ENCODE measurements at places on chromosomes 5 and 9.
A peak's percentile ranks its signal among the peaks of the same experiment; 100 is the strongest.

DNA sequence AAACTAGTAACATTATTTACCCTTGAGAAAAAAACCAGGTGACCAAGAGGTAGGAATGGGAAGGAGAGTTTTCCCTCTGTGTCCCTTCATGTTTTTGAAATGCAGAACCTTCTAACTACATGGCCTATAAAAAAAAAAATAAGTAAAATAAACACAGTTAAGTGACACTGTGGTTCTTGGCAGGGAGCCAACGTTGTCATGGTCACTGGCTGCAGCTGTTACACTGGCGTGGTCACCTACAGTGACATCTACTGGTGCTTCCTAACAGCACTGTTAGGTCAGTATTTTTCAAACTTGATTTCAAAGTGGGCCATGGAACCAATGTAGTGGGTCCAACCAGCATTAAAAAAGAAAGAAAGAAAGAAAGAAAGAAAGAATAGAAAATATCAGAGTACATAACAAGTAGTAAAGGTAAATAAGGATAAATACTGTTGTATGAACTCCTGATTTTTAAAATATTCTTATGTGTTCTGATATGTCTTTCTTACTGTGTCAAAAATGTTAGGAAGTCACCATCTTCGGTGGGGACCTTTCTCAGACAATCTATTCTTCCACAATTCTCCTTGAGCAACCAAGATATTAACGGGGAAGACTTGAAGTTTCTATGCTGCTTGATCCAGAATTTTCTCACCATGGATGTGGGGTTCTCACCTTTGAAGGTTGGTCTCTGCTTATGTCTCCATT is 59.1 kb upstream of the PJA2 start:
- DNase-seq, result no peak

DNA sequence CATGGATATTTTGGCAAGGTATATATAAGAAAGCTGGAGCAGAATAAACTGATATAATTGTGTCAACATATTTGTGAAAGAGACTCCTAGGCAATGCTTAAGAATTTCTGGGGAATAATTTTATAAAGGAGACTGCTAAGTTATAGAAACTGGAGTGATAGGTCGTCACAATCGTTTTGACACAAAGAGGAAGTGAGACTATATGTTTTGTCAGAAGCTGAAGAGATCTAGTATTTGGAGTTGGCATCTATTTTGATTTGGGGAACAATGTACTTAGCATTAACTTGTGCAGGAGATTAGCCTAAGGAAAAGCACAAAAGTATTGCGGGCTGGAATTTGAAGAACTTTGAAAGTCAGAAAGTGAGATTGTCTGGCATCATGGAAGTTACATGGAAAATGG is 582.5 kb downstream of the TAF11L14 start:
- no peak for DNase-seq

DNA sequence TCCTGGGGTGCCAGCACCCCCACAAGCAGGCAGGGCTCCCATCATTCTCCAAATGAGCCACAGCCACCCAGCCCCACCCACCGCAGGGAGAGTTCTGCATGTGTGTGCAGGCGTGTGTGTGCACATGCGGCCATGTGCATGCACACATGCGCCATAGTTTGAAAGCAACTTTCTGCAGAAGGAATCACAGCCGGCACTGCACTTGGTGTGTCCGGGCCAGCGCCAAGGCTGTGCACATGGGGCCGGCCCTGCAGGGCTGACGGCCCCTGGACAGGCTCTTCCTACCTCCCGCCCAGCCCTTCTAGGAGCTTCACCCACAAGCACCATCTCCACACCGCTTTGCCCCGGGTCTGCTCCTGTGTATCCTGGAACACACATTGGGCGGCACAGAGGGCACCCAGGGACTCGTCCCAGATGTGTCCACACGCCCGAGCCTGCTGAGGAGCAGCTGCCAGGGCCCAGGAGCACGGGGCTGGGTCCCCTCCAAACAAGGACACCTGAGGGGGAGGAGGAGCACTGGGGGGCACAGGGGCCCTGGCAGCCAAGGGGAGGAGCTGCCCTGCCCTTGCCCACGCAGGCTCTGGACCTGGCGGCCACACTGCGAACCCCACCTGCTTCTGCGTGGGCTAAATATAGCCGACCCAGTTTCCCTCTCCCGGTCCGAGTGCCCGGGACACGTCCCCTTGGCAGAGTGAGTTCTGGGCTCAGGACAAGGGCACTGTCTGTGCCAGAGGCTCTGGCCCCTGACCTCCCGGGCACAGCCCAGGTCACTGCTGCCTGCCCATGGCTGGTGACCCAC is 19.1 kb downstream of the TPPP start:
- DNase-seq, result no peak

DNA sequence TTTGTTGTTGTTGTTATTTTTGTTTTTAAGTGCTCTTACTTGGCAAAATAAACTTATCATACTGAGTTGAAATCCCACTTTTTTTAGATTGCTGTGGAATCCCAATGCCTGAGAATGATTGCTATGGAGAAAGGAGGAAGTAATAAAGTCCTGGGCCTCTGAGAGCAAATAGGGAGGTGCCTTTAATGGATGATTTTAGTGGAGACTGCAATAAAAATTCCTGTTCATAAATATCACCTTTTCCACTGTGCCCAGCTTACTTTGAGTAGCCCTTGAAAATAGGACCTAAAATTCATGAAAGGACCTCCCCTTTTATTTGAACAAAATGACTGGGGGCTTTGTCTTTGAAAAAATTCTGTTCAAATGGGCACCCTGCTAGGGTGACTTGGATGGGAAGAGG is 21.8 kb upstream of the ANKH start:
- no peak for DNase-seq

- DNase-seq, result no peak
Measured at GRCh38 chr5:1331861-1332405, 13.0 kb downstream of the CLPTM1L start.

GRCh38 chr9:99237356-99237755 is 15.3 kb downstream of the SEC61B start:
- DNase-seq, result no peak

- DNase-seq, result no peak
Measured at GRCh38 chr5:127875235-127876021, 172.2 kb downstream of the CCDC192 start.

DNA sequence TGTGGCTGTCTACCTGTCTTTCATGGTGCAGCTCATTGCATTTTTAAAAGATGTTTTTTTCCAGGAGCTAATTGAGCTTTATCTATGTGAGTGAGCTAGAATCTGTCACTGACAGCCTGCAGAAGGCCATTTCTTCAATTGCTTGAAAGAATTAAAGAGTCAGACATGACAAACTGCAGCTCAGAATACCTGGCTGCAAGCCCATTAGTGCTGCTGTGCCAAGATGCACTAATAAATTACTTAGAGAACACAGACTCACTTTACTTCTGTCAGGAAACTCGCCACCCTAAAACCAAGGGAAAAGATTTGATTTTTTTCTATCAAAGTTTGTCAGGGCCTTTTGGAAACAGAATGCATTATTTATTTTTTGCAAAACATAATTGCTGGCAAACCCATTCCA is 368.3 kb downstream of the CAAP1 start:
- no peak for DNase-seq

GRCh38 chr9:136192289-136193126 is 12.4 kb downstream of the LHX3 start:
- DNase-seq, result no peak

GRCh38 chr9:135463140-135463539 is 16.4 kb upstream of the PPP1R26 start:
- DNase-seq, result no peak

- DNase-seq, result no peak
Measured at GRCh38 chr9:4861736-4862451, 69.2 kb downstream of the RCL1 start.

- DNase-seq, result no peak
Measured at GRCh38 chr5:124790301-124790894, 44.0 kb upstream of the ZNF608 start.

DNA sequence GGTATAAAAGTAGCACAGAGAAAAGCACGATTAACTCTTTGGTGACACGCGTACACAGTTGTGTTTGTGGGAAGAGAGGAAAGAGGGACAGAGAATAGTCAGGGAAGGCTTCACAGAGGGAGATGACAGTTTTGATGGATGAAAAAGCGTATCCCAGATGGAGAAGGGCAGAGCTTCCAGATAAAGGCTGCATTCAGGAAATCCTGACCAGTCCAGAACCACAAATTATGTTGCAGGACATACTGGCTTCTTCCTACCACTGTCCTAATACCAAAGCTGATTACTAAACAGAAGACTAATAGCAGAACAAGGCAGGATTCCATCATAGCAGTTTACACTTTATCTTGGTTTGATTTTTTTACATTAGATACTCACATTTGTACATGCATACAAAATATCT is 34.5 kb downstream of the SLC31A2 start:
- no peak for DNase-seq

DNA sequence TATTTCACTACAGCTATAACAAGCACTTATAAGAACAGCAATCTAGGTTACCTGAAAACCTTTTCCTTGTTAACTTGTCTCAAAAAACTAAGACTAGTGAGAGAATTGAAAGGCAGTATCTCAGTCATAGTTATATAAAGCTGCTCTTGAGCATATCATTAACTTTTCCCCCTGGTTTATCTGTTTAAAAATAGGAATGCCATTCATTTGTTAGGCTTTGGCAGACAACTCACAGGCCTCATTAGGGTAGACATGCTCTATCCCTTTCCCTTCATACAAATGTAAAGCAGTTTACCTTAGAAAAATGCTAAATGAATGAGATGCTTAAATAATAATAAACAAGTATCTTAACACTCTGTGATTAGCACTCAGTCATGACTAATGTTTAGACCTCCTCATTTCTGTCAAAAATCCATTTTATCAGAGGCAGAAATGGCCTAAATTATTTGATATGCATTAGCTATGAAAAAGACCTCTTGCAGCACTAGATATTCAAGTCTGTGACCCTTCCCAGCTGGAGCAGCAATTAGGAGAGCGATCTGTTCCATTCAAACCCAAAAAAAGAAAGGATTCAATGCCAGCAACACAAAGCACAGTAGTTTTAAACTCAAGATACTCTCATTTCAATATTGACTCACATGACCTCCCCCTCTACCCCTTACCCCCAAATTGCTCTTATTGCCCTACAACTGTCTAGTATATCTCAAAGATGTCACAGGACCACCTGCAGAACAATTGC is 1578.8 kb upstream of the WWC1 start:
- DNase-seq, result no peak

DNA sequence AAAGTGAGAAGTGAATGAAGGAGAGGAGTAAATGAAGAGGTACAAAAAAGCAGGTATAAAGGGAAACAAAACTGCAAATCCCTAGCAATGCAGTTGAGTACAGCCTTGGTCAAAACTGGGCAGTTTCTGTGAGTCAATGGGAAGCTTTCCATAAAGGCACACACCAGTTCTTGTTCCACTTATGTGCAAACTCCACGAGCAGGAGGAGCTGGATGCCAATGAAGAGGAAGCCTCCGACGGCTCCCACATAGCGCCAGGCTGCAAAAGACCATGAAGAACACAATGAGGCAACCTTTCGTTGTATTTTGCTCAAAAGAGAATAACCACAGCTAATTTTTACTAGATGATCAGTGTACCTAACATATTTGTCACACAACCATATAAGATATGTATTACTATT is 81.1 kb downstream of the SERINC5 start:
- no peak for DNase-seq

GRCh38 chr5:32174011-32174870 is at the start of gene GOLPH3:
GOLPH3 (minus strand) TSS chr5:32174319; CDS start chr5:32174034, 285 bp downstream.
- DNase-seq, result peak; percentile 89

GRCh38 chr5:93415819-93416218 is 165.2 kb downstream of the NR2F1-AS1 start:
- no peak for DNase-seq

GRCh38 chr9:127255692-127256091 is 8.9 kb upstream of the GARNL3 start:
- DNase-seq, result no peak

GRCh38 chr5:52342361-52342760 is 445.4 kb upstream of the ITGA1 start:
- no peak for DNase-seq

GRCh38 chr9:92208693-92209524 is 84.6 kb downstream of the IARS1 start:
- no peak for DNase-seq

DNA sequence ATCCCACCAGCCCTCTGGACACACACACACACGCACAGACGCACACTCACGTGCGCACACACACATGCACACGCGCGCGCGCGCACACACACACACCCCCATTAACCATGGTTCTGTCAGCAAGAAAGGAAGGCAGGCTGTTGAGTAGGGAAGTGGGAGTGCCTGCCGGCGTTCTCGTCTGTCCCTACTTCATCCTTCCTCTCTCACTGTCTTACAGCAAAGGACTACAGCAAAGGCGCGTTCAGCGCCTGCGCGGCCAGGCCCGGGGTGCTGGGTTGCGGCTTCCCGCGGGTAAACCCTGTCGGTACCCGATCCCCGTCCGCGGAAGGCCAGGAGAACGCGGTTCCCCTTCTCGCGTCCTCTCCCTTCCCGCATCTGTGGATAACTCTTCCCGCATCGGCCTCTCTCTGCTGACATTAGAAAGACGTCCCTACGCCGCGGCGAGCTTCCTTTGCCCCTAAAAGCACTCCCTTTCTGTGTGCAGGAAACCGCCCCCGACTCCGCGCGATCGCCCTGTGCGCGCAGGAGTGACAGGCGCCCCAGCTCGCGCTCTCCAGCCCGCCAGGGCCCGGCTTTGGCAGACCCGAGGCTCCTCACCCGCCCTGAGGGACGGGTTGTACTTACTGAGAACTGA is 219.2 kb downstream of the AGTPBP1 start:
- peak; percentile 11 for DNase-seq

DNA sequence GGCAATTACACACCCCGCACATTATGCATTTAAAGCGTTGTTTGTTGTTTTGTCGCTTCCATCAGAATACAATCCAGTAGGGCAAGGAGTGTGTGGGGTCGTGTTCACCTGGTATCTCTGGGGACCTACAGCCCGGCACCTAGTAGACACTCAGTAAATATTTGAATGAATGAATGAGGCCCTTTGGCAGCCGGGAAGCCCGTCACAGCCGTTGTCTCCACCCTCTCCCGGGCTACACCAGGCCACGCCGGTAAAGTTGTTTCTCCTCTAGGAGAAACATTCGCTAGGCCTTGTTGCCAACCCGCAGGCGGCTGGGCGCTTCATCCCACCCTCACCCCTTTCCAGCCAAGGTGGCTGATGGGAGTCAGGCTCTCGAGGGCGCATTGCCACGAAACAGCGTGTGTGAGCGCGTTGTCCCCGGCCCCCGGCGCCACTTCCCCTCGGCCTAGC is 876 bp upstream of the JAK2 start:
- no peak for DNase-seq

- DNase-seq, result no peak
Measured at GRCh38 chr9:28318515-28318914, 745.2 kb upstream of the C9orf72 start.

DNA sequence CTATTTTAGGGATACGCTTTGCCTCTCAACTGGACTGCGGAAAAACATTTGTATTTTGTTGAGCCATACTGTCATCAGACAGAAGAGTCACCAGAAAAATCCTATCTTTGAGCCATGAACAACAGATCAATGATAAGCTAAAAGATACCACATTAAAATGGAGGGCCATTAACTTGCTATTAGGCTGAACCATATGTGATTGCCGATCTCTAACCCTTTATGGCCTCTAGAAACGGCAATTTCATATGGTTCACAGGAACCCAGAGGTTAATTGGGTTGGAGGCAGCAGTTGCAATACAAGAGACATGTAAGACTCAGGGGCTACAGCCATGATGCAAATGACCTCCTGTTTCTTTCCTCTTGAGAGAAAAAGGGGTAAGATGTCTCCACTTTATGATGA is 69.8 kb downstream of the MYO10 start:
- DNase-seq, result no peak
